HCT116 (cell line): ENCODE measurements at places on chromosomes 11 and 22. TPM values are rescaled to one million over a fixed set of nuclear protein-coding genes. Genes with fewer than 3 reads are reported as not detected.

GRCh38 chr22:36164621-36165020 is 4.1 kb upstream of the APOL3 start:
- DNase-seq, result no peak

DNA sequence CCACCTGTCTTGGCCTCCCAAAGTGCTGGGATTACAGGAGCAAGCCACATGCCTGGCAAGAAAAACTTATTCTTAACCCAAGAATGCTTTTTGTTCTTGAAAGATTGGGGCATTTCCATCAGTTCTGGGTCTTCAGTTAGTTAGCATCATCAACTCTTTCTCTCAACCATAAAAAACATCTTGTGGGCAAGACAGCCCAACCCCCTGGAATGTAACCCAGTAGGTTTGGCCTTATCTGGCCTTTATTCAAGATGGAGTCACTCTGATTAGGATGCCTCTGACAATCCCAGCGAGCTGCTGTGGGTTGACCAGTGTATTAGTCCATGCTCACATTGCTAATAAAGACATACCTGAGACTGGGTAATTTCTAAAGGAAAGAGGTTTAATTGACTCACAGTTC is 9.2 kb upstream of the TPCN2 start:
- no peak for DNase-seq

GLYATL1 gene
- total RNA-seq, result not detected

DNA sequence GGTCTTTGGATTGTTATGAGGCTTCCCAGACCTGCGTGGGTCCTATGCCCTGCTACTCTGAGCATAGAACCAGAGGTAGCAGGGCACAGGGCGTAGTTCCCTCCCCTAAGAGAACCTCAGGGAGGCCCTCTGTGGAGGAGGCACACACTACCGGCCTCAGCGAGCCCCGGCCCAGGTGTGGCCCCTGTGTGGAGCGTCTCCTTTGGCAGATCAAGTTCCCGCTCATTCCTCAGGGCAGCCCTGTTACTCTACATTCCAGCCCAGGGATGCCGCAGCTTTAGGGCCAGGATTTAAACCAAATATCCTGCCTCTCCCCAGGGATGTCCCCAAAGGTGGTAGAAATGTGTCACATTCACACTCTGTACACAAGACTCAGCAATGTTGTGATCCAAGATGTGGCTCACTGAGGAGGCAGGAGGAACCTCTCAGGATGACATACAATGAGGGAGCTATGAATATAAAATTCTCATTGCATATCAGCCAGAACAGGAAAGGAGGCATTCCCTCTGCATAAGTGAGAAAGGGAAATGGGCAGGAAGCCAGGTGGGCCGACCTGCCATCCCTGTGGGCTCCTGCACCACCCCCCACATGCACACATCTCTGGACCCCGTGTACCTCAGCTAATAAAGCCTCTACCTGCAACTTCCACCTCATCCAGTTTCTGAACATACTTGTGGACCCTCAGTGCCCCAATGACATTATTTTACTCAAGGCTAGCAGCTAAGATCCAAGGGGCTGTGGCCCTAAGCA is 131.9 kb upstream of the TEAD1 start:
- no peak for DNase-seq

- no peak for DNase-seq
These were observed 565 bp downstream of the GAS2L1 start for GRCh38 chr22:29306835-29307595.

CASP12 gene
- not detected for total RNA-seq
